ENCODE measurements at places on chromosomes 12 and 14.

- DNase-seq = no peak
Measured at GRCh38 chr12:117646520-117646919, 285.1 kb upstream of the NOS1 start.

GRCh38 chr14:93012506-93012905, 89.6 kb downstream of the CHGA start:
- DNase-seq = no peak

- no peak for DNase-seq
Measured at GRCh38 chr14:77372304-77372841, 4.5 kb downstream of the TMED8 start.

DNA sequence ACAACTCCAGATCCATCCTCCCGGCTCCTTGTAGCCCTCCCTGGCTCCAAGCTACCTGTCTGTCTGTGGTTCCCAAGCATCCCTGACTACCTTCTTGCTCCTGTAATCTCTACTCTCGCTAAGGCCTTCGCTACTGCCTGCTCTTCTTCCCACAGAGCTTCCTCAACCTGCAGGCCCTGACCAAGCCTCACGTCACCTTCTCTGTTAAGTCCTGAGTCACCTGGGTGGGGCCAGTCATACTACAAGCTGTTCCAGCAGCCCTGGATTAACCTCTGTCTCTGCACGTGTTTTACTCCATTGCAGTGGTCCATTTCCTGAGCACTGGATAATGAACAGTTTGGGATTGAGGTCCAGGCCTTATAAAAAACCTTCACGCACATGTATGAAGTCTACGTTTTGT, 770.7 kb downstream of the BCL11B start:
- no peak for DNase-seq

DNA sequence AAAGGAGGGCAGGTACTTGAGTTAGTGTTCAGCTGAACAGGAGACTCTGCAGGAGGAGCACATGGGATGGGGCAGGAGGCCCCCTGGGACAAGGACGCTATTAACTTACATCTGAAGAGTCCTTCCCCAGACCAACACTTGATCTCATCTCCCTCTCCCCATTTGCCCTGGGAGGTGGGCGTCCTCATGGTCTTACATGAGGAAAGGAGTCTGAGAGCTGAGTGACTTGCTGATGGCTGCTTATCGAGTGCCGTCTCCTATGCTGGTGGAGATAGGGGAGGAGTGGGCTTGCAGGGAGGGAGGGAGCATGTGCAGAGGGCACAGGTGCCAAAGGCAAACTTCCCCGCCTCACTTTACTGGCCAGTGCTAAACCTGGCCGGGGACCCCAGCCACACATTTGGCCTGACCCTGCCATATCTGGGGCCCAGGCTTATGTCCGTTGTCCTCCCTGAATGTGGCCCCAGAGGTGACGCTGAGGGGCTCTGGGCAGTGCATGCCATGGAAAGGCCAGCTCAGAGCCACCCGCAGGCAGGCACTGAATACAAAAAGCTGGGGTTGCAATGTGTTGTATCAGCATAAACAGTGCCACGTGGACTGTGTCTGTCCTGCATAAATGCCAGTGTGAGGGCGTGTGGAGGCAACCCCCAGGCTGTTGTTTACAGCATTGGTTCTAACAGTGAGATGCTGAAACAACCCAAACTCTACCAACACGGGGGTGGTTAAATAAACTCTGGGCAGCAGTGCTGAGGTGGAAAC, 29.4 kb downstream of the FAIM2 start:
- no peak for DNase-seq

DNA sequence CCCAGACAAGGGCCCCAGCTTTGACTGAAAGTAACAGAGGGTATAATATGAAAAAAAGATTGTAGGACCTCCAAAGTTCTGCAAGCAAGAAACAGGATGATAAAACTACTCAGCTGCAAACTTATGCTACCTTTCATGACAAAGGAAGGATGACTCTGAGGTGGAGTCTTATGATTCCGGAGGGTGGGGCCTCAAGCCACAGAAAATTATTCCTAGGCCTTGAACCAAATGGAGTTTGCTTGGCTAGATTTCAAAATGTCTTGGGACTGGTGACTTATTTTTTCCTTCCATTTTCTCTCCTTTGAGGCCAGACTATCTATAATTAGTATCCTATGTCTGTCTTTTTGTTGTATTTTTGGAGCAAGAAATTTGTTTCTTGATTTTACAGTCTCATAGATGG, 336.4 kb downstream of the LRIG3 start:
- no peak for DNase-seq

- no peak for DNase-seq
Measured at GRCh38 chr14:97350894-97351731, 553.9 kb downstream of the VRK1 start.

DNA sequence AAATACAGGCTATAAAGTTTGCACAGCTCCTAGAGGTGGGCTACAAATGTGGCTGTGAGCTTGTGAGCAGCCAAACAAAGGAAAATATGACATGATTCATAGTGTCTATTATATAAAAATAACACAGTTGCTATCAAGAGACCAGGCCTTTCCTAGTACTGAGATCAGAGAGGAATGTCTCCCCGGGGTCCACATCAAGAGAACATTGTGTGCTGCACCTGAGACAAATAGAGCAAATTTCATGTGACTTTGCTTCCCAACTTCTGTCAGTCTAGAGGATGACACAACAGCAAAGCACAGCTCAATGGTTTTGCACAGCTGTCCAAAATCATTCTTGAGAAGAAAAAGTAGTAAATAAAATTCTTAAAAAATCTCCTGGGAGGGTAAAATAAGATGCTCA, 297.5 kb upstream of the PRKD1 start:
- DNase-seq = no peak

GRCh38 chr12:45368841-45369489, 153.1 kb downstream of the ANO6 start:
- DNase-seq = no peak
